Dermis microvascular lymphatic vessel endothelial cell (primary cell): ENCODE measurements at places on chromosomes 16 and 17.
A peak's percentile ranks its signal among the peaks of the same experiment; 100 is the strongest.

- DNase-seq, result no peak
These were observed 139.0 kb downstream of the SNX11 start for GRCh38 chr17:48246612-48247011.

- DNase-seq, result no peak
These were observed 325.5 kb downstream of the C16orf95 start for GRCh38 chr16:86991679-86992078.

DNA sequence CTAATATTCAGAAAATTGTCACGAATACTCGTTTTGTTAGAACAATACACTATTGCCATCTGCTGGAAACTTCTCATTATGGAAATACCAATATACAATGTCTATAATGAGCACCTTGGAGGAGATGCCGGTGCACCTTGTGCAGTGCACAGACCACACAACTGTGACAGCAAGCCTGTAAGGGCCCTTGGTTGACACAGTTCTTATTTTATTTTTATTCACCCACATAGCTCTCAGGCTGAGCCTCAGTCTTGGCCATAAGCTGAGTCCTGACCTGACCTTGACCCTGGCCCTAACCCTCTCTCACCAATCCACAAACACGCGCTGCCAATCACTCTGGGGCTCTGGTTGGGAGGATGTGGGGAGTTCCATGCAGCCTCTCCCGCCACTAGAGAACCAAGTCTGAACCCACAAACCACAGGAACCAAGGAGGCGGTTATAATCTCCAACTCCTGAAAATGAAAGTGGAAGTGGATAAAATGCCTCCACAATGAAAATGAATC is 7.6 kb downstream of the AIPL1 start:
- DNase-seq, result no peak

GRCh38 chr17:33955461-33955860 is 299.6 kb upstream of the CCL2 start:
- DNase-seq, result no peak

GRCh38 chr16:81838794-81839193 is 59.7 kb downstream of the PLCG2 start:
- peak; percentile 65 for DNase-seq

GRCh38 chr16:84360170-84360569 is 8.2 kb upstream of the ATP2C2 start:
- DNase-seq, result no peak

GRCh38 chr17:45848405-45848804 is 3.7 kb downstream of the SPPL2C start:
- DNase-seq, result no peak

- DNase-seq, result no peak
These were observed 144.2 kb downstream of the IRF8 start for GRCh38 chr16:86042996-86043725.
